ENCODE measurements at places on chromosomes 6 and 20.

DNA sequence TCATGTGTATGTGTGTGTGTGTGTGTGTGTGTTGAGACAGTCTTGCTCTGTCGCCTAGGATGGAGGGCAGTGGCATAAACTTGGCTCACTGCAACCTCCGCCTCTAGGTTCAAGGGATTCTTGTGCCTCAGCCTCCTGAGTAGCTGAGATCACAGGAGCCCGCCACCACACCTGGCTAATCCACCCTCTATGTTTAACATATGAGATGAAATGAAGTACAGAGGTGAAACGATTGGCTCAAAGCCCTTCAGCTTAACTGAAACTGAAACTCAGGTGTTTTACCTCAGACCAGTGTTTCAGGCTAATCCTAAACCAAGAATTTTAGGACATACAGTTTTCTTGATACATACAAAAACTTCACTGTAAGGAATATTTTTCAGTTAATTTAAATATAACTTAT lies 167.3 kb downstream of the KCNQ5 start:
- DNase-seq = no peak

DNA sequence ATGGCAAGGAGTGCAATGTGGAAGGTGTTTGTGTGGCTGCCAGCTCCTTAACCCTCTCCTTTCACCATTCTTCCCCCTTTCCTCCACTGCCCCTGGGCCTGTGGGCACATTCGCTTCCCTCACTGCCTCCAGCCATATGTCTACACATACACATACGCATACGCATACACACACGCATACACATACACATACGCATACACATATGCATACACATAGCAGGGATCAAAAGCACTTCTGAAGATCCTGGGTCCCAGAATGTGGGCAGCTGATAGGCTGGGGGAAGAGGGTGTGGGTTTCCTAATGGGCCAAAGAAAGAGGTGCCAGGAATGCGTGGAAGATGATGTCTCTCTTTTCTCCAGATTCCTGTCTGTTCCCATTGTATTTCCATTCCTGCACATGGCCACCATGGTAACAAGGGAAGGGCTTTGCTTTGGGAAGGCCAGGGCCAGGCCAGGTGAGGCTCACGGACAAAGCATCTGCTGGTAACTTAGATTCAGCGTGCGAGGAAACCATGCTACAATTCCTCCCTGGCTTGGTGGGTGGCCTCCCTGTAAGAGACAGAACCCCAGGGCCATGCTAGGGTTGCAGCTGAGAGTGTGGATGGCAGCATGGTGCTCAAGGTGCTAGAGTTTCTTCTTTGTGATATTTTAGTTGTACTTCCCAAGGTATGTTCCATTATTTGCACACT lies 44.8 kb upstream of the GTSF1L start:
- no peak for DNase-seq

DNA sequence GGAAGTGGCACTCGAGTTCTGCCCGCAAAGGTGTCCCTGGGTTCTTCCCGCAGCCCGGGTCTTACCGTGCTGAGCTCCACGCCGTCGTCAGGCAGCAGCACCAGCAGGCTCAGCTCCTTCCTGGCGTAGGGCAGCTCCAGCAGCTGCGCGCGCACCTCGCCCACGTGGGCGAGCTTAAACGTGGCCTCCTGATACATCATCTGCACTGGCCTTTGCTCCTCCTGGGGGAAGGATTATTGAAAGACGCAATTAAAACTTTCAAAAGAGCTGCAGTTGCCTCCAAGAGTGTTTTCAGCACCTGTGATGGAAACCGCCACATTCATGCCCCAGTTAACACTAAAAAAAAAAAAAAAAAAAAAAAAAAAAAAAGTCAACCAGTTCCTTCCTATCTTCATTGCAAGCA lies 11.3 kb downstream of the SERPINB9 start:
- peak; percentile 37 for DNase-seq

DNA sequence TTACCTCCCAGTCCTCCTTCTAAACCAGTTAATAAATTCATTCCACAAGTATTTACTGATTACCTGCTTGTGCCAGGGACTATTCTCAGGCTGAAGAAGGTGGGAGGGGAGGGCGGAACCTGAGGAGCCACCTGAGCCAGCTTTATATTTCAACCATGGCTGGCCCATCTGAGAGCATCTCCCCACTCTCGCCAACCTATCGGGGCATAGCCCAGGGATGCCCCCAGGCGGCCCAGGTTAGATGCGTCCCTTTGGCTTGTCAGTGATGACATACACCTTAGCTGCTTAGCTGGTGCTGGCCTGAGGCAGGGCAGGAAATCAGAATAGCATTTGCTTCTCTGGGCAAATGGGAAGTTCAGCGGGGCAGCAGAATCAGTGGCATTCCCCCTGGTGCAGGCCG lies 4.9 kb upstream of the AAR2 start:
- no peak for DNase-seq

- no peak for DNase-seq
Observed at GRCh38 chr6:86148586-86148985, 505.9 kb upstream of the SYNCRIP start.

GRCh38 chr6:5164092-5164491 lies 79.0 kb downstream of the PPP1R3G start:
- DNase-seq = no peak

DNA sequence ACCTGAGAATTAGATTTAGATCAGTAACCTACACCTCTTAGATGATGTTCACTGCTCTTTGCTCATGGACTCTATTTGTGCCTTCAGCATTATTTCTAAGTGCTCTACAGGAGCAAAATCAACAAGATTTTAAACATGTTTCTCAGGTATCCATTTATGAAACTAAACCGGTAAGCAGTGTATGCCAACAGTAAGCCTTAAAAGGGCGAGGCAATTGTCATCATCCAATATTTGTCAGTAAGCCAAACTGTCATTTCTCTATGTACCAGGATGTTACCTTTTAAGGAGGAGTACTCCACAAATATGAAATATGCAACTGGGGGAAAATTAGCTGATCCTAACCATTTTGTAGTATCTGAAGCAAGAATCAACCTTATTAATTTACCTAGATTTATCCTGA lies 69.6 kb upstream of the ZNF184 start:
- DNase-seq = no peak

- DNase-seq = no peak
Observed at GRCh38 chr6:53179961-53180651, 31.5 kb upstream of the GCM1 start.

DNA sequence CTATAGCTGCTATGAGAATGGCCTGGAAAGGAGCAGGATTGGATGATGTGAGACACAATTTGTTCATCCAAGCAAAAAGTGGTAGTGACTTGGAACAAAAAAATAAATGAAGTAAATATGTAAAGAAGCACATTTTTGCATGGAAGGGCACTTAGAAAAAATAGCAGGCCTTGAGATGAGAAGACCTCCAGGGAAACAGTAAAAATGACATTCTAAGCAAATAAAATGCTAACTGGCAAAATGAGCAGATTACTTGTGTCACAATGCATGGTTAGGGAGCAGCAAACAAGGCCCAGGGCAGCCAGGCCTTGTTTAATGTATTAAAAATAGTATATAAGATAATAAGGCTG lies 19.8 kb upstream of the COX7A2 start:
- no peak for DNase-seq

DNA sequence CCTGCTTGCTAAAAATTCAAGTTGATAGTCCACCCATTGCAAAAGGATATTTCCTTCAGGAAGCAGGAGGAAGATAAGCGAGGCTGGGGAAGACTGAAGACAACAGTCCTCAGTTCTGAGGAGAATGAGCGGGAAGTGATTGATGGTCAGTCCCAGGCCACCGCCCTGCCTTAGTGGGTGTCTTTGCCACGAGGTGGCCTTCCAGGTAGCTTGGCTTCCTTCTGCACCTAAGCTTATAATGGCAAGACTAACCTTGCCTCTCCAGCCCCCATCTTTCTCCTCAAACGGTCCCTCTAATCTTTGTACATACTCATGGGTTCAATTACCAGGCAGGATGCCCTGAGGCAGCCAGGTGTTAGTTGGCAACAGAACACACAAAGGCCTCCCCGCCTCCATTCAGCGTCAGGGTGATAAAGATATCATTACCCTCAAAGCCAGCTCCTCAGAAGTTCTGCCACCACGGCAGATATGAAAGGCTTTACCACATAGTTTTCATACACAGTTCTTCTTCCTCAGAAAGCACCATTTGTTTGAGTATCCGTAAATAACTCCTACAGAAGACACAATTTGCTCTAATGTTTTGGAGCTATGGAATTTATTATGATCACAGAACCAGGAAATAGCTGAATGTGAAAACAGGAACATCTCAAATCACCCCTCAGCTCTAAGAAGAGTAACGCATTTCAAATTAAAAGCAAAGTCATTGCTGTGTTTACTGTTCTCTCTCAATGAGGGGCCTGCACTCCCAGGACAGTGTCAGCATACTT lies 249.4 kb downstream of the ATXN1 start:
- DNase-seq = no peak

GRCh38 chr6:41092421-41093140 lies 19.8 kb downstream of the NFYA start:
- DNase-seq = no peak

DNA sequence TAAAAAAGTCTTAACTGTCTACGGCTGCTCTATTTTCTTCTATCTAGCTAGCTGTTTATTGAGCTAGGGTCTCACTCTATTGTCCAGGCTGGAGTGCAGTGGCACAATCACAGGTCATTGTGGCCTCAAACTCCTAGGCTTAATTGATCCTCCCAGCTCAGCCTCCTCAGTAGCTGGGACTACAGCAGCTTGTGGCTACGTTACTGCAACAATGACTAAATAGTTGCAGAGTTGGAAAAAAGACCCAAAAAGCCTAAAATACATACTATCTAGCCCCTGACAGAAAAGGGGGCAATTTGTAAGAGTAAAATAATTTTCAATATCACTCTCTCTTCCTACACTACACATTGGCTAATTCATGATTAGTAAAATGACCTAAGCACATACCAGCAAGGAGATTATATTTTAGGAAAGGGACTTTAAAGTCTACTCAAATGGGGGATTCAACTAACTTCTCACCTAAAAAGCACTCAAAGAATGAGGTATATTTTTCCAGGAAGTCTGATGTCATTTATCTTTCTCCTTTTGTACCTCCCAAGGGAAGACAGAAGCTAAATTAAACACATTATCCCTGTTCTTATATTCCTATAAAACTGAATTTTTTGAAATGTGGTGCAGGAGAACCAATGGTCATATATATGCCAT lies 82.8 kb downstream of the ZMYND8 start:
- no peak for DNase-seq

DNA sequence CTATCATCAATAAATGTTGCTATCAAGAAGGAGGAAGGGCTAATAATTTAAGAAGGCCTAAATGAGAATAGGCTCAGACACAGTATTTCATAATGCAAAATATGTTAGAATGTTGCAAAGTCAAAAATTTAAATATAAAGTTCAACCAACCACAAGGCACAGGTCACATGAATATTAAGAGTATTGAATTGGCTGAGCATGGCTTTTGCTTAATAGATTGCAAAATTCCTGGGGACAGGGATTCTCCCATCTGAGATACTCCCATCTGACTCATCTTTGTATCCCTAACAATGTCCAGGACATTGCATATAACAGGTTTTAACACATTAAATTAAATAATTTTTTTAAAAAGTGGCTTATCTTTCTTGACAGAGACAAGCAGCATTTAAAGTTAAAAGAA lies 32.9 kb upstream of the UTRN start:
- DNase-seq = no peak

DNA sequence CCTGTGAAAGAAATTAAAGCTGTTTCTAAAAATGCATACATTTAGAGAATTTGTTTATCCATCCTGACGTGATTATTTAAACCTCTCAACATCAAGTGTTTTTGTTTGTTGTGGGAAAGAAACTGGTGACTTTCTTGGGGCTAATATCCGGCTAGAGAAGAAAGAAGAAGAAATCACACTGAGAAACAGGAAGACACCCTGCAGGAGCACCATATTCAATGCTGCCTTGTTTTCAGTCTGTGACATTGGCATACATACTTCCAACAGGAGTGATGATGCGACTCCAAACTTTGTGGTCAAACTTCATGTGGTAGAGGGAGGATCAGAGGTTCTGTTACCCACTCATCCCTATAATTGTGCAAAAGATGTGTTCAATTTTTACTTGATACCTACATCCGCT lies 997.6 kb upstream of the CITED2 start:
- no peak for DNase-seq

DNA sequence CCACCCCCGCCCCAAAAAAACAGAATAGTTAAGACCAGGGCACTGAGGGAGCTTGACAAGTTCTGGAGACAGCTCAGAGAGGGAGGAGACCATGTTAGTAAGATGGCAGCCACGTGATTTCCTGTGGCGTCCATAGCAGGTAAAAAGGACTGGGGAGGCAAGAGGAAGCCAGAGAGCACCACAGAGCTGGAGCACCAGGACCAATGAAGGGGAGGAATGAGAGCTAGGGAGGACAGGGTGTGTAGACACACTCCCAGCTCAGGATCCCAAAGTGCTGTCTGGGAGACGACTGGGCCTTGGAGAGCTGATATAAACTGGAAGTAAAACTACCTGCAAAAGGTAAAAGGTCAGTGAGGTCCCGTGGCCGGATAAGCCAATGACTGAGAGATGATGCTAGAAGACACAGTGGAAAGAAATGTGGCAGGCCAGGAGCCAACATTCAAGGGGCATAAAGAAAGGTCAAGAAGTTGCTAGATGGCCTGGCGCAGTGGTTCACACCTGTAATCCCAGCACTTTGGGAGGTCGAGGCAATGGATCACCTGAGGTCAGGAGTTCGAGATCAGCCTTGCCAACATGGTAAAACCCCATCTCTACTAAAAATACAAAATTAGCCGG lies 39.0 kb downstream of the SLC23A2 start:
- DNase-seq = no peak

DNA sequence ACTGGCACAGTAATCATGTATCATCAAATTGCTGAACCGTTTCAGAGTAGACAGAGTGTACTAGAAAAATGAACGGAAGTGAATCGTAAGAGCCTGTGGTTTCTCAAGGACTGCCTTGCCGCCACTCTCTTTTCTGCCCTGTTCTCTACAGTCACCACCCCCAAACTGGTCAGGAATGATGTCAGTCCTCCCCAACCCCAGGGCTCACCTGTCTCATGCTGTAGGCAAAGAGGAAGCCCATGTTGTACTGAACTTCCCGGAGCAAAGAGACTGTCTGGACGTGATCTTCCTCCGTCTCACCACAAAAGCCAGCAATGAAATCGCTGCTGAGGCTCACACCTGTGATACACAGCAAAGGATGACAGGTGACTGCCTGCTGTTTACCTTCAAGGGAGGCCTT lies 31.0 kb downstream of the CDK5RAP1 start:
- DNase-seq = no peak

DNA sequence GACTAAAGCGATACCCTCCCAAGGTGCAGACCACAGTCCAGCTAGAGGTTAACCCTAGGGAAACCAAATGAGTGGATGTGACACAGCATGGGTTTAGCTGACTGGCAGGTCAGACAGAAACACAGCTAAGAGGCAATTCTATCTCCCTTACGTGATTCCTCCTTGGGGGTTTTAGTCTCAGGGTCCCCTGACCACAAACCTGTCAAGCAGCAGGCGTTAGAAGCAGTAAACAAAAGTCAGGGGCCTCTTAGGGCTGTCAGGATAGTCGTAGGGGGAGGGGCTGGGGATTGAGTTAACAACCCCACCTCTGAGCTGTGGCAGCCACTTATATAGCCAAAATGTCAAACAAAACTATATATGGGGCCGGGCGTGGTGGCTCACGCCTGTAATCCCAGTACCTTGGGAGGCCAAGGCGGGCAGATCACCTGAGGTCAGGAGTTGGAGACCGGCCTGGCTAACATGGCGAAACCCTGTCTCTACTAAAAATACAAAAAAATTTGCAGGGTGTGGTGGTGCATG lies 13.6 kb downstream of the KCNK5 start:
- DNase-seq = no peak

Measured in D721Med (cell line).